ENCODE measurements at places on chromosomes 6 and 20.

DNA sequence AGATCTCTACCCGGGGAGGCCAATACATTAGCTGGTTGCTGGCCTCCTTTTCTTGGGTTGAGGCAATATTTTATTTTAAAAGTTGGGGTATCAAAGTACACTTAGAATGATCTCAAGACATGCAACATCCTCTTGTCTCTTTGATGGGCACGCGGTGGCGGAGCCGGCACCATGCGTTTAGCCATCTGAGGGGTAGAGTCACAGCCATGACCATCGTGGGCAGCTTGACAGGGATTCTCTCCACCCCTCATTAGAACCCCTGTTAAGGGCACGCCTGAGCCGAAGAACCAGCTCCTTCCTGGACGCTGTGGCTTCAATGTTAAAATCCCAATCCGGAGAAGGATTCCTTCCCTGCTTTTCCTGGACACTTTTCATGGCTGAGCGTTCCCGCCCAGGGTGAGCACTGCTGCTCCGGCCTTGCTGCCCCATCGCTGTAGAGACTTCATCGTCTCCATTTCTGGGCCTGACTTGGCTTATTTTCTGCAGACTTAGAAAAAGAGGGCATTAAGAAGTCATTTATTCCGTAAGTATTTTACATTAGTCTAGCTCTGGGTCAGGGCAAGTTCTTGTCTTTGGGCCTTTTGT is 142.7 kb upstream of the CDH4 start:
- DNase-seq: no peak

- no peak for DNase-seq
Observed at GRCh38 chr6:144087789-144088426, 7.5 kb downstream of the SF3B5 start.

DNA sequence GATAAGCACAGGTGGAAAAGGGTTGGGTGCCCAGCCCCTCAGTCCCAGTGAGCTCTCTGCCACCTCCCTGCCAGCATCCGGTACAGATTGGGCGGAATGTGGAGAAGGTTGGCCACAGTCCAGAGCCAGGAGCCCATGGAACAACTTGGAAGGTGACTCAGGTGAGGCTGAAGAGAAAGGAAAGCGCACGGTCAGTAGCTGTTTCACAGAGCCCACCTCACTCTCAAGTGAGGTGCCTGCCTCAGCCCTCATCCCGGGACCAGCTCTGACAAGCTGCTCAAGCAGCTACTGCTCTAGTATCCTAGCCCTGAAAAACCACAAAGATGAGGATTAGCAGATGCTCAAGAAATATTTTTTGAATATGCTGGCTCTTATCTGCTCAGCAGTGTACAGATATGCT is 1.1 kb upstream of the MMP24OS start:
- DNase-seq: no peak

DNA sequence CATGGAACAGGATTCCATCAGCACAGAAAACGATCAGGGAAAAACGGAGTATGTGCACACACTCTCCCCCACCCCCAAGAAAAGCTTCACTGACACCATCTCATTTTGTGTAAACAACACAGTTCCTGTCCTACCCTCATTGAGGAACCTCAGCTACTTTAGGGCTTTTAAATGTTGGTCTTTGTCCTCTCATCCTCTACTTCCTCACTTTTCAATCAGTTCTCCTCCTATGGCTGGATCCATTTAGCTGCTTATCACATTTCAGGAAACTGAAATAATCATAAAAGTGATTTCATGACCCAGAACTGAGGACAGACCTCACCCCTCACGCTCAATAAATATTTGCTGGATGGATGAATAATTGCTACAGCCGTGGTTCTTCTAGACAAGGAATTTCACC is 33.1 kb upstream of the PNRC1 start:
- DNase-seq: no peak

GRCh38 chr20:25626779-25627178 is 3.0 kb upstream of the NANP start:
- no peak for DNase-seq
